ENCODE measurements at places on chromosomes 1 and 21.

- DNase-seq: no peak
Measured at GRCh38 chr1:8938232-8938999, 7.3 kb upstream of the CA6 start.

DNA sequence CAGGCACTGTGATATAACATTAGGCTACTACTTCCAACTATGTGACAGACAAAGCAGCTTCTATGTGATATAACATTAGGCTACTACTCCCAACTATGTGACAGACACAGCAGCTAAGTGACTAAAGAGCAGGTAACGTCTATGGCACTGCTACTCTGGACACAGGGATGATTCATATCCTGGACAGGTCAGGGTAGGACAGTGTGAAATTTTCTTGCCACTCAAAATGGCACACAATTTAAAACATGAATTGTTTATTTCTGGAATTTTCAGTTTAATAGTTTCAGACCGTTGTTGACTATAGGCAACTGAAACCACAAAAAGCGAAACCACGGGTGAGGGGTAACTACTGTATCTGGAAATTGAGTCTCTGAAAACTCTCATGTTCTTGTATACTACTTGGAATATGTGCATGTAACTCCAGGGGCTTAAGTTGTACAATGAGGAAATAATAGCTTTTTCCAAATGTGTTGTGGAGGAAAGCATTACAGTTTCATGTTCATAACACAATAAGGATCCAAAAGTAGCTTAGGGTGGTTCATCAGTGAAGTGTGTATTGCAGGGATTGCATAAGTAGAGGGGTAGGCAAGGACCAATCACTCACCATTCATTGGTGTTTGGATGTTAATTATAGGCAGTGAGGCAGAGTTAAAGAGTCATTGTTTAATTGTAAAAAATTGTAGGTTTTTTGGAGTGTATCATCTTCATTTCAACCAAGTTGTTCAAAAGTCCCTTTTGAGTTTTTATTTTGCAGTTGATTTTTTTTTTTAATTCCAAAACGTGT lies 5.3 kb downstream of the DTL start:
- no peak for DNase-seq

DNA sequence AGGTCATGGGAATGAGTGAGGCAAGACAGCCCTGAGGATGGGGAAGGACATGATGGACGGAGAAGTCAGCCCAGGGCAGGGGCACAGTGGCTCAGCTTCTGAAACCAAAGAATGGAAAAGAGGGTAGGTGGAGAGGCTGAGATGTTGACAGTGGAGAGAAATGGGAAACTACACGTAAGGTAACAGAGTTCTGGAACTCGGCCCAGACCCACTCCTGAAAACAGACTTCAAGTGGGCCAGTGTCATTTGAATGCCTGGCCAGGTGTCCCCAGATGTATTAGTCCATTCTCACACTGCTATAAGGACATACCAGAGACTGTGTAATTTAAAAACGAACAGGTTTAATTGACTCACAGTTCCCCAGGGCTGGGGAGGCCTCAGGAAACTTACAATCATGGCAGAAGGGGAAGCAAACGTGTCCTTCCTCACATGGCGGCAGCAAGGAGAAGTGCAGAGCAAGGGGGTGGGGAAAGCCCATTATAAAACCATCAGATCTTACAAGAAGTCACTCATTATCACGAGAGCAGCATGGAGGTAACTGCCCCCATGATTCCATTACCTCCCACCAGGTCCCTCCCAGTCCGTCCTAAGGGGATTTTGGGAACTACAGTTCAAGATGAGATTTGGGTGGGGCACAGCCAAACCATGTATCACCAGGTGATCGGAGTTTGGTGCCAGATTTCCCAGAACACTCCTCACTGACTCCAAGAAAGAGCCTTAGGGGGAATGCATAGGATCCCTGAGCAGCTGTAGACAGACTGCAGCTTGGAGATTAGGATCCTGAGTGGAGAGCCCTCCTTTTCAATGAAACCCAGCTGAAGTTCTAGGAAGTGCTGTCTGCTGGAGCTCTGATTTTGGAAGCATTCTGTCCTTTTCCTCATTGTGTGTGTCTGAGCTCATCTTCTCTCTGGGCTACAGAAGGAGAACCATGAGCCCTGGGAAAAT lies 40.3 kb downstream of the FHAD1 start:
- no peak for DNase-seq

DNA sequence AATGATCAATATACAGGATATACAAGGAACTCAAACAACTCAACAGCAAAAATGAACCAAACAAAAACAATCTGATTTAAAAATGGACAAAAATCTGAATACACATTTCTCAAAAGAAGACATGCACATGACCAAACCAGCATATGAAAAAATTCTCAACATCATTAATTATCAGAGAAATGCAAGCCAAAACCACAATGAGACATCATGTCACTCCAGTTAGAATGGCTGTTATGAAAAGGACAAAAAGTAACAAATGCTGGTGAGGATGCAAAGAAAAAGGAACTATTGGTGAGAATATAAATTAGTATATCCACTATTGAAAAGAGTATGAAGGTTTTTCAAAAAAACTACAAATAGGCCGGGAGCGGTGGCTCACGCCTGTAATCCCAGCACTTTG lies 42.0 kb downstream of the FCRL3 start:
- no peak for DNase-seq

DNA sequence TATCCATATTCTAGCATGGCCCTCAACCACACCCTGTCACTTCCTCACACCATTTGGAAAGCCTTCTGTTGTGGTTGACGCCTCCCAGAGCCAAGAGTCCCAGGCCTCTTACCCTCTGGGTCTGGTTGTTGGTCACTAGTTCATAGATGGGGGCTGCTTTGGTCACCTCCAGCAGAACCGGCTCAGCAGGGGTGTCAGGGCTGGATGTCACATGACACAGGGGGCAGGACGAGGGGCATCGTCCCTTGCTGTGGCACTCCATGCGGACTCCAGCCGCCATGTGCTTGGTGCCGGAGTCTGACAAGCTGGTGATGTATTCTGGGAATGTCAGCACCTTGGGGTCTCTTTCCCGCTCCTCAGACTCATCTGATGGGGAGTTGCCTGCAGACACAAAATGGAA lies 270.1 kb downstream of the ASTN1 start:
- DNase-seq: no peak

GRCh38 chr1:94694226-94694915 lies 125.8 kb upstream of the SLC44A3 start:
- no peak for DNase-seq

DNA sequence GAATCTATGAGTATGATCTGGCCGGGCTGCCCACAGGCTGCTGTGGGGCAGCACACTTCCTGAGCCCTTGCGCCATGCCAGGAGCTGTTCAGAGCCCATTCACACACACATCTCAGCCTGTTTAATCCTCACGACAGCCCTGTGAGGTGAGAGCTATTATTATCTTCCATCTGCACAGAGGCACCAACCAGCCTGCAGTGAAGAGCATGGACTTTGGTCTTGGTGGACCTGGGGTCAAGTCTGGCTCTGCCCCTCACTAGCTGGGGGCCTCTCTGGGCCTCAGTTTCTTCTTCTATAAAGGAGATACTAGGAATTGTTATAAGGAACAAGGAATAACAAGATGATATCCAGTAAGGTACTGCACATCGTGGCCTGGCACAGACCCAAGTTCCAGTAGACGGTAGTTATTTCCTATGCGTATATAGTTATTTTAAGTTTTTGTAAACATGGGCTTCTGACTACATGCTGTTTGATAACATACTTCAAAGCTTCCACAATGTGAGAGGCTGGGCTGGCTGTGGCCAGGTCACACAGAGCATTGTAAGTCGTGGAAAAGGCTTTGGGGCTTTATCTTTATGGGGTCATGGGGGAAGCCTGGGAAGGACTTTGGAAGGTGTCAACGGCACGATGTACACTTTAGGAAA lies 3.4 kb upstream of the PADI2 start:
- DNase-seq: no peak

- DNase-seq: no peak
Measured at GRCh38 chr1:210248341-210248740, 15.7 kb downstream of the SERTAD4 start.

GRCh38 chr1:155002464-155003226 lies at the start of gene ZBTB7B:
Gene ZBTB7B (plus strand): TSS chr1:155002802. CDS start chr1:155014661, 11,859 bp downstream.
- DNase-seq: no peak

GRCh38 chr1:198764748-198765147 lies 125.9 kb downstream of the PTPRC start:
- DNase-seq: no peak

GRCh38 chr21:25391777-25392176 lies 215.5 kb downstream of the MRPL39 start:
- no peak for DNase-seq

- DNase-seq: no peak
Measured at GRCh38 chr1:233094691-233095090, 144.3 kb downstream of the NTPCR start.

DNA sequence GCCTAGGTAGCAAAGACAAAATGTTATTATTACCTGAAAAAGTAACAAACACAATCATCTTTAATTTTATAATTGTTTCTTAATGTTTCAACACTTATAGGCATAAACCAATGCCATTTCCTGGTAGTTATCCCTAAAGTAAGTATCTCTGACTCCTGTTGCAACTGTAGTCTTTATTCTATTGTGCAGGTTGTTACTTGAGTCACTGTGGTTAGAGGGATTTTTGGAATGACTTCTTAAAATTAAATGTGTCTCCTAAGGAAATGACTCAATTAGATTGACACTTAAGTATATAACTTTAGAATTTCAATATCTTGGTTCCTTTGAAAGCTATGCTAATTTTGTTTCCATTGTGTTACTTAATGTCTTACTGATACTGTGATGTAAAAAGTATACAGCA lies 143.9 kb downstream of the PHTF1 start:
- no peak for DNase-seq

- peak; percentile 69 for DNase-seq
Measured at GRCh38 chr1:46036894-46037839, 95.3 kb downstream of the PIK3R3 start.

DNA sequence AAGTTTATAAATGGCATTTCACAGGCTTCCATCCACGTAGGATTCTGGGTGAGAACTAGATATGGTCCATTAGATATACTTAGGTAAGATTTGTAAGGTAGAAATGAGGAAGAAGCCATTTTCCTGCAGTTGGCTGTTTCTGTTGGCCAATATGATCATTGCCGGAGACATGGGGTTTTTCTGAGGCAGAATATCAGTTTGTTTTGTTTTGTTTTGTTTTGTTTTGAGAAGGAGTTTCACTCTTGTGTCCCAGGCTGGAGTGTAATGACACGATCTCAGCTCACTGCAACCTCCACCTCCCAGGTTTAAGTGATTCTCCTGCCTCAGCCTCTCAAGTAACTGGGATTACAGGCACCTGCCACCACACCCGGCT lies 8.7 kb upstream of the EYA3 start:
- DNase-seq: no peak

DNA sequence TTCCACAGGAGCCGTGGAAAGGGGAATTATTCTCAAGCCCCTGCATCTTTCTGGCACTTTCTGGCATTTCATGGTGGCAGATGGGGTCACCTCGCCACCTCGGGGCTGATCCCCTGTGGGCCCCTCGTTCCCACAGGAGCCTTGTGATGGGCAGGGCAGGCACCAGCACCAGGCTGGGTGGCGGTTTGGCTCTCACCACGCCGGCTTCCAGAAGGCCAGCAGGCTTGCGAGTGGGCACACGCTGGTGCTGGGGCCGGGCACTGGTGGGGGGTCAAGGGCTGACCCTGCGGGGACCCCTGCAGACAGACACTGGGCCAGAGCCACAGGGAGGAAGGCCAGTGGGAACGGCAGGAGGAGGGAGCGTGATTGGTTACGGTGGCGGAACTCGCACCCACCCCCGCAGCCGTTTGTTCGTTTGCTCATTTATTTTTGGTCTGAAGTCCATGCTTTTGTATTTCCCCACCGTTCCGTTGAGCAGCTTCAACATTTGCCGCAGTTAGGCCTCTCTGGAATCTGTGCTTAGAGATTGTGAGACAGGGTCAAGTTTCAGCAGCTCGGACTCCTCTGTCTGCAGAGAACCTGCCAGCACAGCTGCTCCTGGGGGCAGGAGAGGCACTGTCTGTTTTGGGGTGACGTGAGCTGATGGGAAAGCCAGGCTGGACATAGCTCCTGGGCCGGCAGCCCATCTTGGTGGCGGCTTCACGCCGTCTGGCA lies 5.3 kb downstream of the COL18A1 start:
- DNase-seq: no peak

DNA sequence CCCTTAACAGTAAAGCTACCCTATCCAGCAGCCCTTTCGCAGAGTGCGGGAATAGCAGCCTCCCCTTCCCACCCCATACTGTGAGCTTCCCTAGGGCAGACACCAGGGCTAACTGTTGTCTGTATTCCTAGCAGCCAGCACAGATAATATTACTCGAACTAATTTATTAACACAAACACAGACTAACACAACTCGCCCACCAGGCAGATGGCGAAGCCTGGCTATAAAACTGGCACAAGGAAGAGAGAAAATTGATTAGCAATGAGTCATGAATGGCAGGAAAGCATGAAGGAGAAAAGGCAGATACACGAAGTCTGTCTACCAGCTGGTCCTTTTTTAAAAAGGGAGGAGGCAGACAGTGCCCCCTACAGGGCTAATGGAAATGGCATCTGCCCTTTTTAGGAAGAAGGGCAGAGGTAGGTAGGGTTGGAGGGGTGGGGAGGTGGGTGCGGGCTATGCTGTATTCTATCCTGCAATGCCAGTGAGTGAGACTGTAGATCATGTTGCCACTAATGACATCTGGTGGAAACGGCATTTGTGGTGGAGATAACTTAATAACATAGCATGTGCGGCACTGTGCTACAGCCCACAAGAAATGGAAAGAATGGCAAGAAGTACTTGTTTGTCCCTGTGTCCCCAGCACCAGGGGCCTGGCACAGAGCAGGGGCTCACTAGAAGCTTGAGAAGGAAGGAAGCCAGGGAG lies 30.6 kb upstream of the CTPS1 start:
- peak; percentile 96 for DNase-seq

- DNase-seq: no peak
Measured at GRCh38 chr21:15552914-15553494, 176.8 kb upstream of the USP25 start.

- no peak for DNase-seq
Measured at GRCh38 chr21:33206771-33207281, 22.9 kb upstream of the IFNAR2 start.

DNA sequence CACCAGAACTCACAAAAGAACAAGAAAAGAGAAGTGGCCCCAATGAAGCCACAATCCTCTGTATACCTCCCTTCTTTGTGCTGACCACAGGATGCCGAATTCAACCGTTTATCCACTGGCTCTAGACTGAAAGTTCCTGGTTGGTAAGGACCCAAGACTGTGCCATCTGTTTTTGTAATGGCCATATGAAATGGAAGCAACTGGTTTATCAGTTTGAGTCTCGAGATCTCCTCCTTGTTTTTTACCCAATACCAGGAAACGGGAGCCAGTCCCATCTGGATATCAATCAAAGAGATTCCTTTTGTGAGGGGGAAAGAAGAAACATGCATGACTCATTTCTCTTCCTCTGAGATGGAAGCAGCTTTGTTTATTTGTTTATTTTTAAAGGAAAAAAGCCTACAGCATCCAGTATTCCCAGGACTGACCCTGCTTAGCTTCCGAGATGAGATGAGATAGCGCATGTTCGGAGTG lies 32.4 kb upstream of the ZNF124 start:
- no peak for DNase-seq

All from NCI-H748 treated with DMSO at 0.1 percent for 48 hours (cell line).